Stimulated activated CD8-positive, alpha-beta memory T cell treated with anti-CD3 and anti-CD28 coated beads, Interleukin-15, amount 100 ng/mL, for 24 hours (primary cell): ENCODE measurements at places on chromosomes 12 and 14.

GRCh38 chr14:22753586-22753985 is 12.9 kb upstream of the OXA1L start:
- DNase-seq: no peak

DNA sequence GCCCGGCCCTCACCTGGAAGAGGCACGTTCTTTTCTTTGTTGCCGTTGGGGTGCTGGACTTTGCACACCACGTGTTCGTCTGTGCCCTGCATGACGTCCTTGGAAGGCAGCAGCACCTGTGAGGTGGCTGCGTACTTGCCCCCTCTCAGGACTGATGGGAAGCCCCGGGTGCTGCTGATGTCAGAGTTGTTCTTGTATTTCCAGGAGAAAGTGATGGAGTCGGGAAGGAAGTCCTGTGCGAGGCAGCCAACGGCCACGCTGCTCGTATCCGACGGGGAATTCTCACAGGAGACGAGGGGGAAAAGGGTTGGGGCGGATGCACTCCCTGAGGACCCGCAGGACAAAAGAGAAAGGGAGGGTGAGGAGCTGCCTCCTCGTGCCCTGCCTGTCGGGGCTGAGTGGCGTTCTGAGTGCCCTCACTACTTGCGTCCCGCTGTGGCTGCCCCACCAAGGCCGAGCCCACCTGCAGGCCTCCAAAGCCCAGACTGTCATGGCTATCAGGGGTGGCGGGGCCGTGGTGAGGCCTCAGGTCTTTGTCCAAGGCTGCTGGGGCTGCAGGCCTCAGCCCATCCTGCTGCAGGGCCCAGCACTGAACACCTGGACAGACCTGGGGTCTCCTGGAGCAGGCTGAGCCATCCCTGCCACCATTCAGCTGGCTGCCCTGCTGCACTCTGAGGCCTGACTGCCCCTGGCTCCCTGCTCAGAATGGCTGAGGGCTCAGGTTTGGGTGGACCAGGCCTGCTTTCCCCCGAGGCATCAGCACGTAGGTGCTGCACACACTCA is 329.7 kb downstream of the TMEM121 start:
- no peak for DNase-seq

GRCh38 chr12:11500188-11500860 is 105.0 kb upstream of the PRB2 start:
- DNase-seq: peak; percentile 58

DNA sequence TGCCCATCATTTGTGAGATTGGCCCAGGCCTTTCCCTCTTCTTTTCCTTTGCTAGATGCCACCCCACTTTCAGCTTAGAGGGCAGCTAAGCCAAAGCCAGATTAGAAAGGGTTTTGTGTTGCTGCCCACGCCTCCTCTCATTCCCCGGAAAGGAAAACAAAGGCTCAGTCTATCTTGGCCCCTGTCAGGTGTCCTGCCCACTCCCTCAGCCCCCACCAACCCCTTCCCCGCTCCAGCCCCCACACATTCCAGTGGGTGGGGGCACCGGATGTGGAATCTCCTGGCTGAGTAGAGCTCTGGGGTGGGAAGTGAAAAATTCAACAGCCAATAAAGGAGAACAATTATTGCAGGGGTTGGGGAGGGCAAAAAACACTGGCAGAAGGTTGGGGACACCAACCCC is 2.2 kb downstream of the BLOC1S1 start:
- no peak for DNase-seq

DNA sequence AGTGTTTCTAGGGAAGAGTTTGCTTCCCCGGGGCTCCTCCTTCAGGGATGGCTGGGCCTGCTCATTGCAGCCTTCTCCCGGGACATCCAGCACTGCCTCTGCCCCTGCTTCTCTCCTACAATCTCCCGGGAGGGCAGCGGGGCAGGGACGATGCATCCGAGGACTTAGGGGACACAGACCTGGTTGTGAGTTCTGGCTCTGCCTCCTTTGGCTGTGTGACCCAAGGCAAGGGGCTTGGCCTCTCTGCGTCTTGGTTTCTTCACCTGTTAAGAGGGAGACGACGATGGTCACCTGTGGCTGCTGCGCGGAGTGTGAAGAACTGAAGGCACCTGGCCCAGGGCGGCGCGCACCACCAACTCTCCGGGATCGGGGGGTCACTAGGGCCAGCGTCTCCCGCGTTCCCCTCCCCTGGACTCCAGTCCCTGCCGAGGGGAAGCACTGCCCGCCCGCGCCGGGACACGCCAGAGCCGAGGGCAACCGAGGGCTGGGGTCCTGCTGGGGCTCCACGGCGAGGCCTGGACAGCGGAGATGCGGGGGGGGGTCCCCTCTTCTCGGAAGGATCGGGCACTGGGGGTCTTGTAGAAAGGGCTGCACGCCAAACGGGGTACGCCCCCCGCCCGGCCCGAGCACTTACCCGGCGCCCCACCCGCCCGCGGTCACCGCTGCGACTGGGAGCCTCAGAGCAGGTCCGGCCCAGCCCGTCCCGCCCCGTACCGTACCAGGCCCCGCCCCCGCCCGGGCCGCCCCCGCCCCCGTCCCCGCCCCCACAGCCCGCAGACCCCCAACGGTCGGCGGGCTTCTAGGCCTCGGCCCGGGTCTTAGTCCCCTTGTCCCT is at the start of gene HVCN1:
Gene HVCN1, minus strand, starts transcription at position 670 of the 835 bp plus-strand sequence. CDS start 5,870 bp downstream, outside the sequence.
- DNase-seq: no peak

DNA sequence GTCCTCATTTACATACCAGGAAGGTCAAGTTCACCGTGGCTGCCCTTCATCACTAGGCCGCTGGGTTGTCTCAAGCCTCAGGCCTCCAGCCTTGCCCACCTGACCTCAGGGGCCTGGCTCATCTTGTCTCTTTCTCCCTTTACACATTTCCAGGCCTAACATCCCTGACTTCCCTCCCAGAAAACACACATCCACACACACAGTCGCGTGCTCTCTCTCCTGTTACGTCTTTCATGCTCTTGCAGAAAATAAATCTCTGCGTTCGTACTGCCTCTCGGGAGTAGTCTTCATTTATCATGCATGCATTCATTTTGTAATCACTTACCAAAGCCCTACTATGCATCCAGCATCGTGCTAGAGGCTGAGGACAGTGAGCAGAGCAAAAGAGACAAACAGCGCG is 220.0 kb upstream of the PWP1 start:
- DNase-seq: no peak

- DNase-seq: no peak
These were observed 202.3 kb upstream of the SLC38A2 start for GRCh38 chr12:46574847-46575246.

DNA sequence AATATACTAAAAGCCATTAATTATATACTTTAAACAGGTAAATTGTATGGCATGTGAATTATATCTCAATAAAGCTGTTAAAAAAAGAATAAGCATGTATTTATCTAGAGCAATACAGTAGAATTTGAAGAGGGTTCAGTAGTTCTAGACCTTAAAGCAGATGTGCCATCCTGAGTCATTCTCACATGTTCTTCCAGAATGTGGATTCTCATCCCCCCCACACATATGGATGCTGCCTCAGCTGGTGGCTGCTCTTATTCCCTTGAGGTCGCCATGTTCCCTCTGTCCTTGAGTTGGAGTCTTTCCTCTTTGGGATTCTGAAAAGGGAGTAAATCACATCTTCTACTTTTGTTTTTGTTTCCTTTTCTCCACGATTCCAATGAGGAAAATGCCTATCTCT is 321.3 kb downstream of the AEBP2 start:
- no peak for DNase-seq
